T-helper 1 cell (primary cell): ENCODE measurements at places on chromosomes 12 and 14.

- DNase-seq = no peak
These were observed 1.4 kb downstream of the ZFYVE1 start for GRCh38 chr14:73025544-73025943.

GRCh38 chr12:71804505-71804904 lies 35.1 kb upstream of the TBC1D15 start:
- no peak for DNase-seq

DNA sequence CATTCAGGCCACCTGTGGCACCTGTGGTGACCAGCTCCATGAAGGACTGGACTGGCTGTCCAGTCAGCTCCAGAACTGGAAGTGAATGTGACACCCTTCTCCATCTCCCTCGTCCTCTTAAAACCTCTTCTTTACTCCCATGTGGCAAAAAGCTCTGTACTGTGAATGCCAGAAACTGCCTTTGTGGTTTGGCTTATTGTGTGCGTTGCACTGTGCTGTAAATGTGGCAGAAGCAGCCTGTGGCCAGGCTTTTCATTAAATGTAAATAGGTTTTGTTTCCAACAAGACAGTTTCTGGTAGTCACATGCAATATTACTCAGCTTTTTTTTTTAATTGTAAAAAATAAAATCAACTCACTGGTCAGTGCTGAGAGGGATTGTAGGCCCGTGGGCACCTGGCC lies 453.7 kb downstream of the ATP23 start:
- no peak for DNase-seq

DNA sequence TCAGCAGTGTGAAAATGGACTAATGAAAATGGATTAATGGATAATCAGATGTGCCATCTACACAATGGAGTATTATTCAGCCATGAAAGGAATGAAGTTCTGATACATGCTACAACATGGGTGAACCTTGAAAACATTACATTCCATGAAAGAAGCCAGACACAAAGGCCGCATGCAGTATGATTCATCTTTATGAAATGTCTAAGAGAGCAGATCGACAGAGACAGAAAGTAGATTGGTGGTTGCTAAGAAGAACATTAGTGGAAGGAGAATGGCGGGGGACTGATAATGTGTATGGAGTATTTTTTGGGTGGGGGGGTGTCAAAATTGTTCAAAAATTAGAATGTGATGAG lies 47.3 kb downstream of the PRKAB1 start:
- no peak for DNase-seq

GRCh38 chr12:6278439-6279255 lies 31.8 kb upstream of the PLEKHG6 start:
- peak; percentile 65 for DNase-seq

GRCh38 chr14:103520657-103521437 lies 1.8 kb downstream of the CKB start:
- peak; percentile 59 for DNase-seq

- DNase-seq = no peak
These were observed 11.6 kb downstream of the DAD1 start for GRCh38 chr14:22577334-22577908.

DNA sequence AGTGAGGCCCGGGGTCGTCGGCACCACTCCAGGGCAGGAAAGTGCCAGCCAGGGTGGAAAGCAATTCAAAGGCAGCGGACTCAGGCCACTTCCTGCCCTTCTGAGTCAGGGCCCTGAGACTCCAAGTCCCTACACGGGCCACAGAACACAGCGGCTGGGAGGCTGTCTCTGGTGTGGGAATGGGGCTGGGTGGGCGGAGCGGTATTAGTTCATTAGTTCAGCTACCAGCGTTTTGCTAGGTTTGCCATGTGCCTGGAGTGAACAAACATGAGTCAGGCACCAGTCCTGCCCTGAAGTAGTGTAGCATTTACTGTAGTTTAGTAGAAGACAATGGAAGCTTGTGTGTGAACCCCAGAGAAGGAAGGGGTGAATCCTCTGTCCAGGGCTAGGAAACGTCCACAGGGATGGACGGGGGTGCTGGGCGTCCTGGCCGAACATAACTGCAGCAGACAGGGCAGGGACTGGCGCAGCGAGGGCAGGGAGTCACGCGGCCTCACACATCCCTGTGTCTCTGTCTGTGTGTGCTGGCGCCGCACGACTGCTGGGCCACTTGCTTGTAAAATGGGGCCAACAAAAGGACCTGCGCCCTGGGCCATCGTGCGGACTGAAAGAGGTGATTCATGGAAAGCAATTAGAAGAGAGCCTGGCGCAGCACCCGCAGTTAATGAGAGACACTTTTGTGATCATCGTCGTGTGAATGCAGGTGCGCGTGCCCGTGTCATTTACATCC lies 186.4 kb upstream of the PRMT8 start:
- no peak for DNase-seq
